Activated T-helper 2 cell treated with anti-CD3 and anti-CD28 coated beads, Interferon-gamma antibody, Interleukin-2, Interleukin-4, amounts not matched to agents 10 μg/mL and 5 μg/mL and 100 μg/mL, durations not matched to agents 14 hours and 24 hours and 36 hours (primary cell): ENCODE measurements at places on chromosomes 2 and 18. TPM values are rescaled to one million over a fixed set of nuclear protein-coding genes. Genes with fewer than 3 reads are reported as not detected.
A peak's percentile ranks its signal among the peaks of the same experiment; 100 is the strongest.

DNA sequence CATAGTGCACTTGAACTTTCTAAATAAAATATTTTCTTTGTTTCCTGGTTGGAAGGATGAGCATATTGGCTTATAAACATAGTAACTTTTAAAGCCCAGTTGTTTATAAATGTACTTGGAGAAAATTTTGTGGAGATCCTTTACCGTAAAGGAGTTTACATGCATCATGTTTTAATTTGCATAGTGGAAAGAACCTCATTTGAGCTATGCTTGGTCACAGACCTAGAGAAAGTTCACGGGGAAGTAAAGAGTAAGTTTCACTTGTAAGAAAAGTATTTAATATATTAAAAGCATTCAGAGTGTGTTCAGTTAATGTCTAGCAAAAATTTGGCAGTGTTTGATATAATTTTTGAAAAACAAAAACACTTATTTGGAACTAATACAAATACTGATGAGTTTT is 45.3 kb downstream of the PIKFYVE start:
- no peak for DNase-seq

GRCh38 chr18:79185648-79186047 is 116.5 kb downstream of the ATP9B start:
- DNase-seq, result no peak

- peak; percentile 24 for DNase-seq
Observed at GRCh38 chr2:199977984-199978415, 22.6 kb downstream of the MAIP1 start.

DNA sequence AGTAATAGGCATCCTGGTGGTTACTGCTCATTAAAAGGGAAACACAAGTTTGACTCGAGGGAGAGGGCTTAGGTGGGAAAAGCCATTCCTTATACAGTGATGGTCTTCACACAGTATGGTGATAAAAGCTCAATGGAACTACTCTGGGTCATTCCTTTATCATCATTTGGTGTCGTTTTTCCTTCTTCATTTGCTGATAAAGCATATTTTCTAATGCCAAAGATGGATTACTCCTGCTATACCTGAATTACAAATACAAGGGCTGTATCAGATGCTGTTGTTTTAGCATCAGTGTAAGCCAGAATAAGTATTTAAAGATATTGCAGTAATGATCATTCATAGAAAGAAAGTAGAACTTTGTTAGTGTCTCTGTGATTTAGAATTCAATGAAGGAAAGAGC is 563.7 kb downstream of the PLCL1 start:
- DNase-seq, result no peak

TYMS gene
- 272 and 273 TPM in 2 replicates for total RNA-seq

DNA sequence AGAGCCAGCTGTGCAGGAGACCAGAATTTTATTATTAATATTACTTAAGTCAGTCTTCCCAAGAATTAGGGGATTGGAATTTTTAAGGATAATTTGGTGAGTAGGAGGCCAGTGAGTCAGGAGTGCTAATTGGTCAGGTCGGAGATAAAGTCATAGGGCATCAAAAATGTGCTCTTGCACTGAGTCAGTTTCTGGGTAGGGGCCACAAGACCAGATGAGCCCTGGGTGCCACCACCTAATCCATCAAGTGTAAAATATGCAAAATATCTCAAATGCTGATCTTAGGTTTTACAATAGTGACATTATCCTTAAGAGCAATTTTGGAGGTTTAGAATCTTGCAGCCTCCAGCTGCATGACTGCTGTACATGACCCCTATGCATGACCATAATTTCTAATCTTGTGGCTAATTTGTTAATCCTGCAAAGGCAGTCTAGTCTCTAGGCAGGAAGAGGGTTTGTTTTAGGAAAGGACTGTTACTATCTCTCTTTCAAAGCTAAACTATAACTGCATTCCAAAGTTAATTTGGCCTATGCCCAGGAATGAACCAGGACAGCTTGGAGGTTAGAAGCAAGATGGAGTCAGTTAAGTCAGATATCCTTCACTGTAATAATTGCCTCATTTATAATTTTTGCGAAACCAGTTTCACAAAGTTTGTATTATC is 215.9 kb downstream of the RNF152 start:
- no peak for DNase-seq

DNA sequence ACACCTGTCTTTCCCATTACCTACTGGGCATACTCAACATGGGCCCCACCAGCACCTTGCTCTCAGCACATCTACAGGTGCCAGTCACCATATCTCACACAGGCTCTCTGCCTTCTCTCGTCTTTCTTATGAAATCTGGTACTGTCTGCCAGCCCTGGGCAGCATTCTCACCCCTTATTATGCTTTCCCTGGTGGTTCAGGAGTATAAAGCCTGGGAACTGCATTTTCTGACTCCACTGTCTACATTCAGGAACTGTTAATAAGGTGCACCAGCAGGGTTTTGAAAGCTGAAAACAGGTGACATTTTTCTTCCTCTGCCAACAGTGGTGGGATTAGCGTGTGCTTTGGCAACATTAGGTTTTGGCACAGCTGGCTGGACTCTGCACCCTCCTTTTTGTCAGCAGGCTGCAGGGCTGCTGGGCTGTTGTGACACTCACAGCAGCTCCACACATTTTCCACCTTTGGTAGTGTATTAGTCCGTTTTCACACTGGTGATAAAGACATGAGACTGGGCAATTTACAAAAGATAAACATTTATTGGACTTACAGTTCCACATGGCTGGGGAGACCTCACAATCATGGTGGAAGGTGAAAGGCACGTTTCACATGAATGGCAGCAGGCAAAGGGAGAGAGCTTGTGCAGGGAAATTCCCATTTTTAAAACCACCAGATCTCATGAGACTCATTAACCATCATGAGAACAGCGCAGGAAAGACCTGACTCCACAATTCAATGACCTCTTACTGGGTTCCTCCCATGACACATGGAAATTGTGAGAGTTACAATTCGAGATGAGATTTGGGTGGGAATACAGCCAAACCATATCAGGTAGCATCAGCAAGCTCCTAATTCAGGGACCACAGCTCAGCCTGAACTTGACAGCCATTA is 343.1 kb upstream of the LYPD1 start:
- DNase-seq, result no peak

C2orf68 gene
- total RNA-seq, result 34.7 and 35.6 TPM in 2 replicates

DNA sequence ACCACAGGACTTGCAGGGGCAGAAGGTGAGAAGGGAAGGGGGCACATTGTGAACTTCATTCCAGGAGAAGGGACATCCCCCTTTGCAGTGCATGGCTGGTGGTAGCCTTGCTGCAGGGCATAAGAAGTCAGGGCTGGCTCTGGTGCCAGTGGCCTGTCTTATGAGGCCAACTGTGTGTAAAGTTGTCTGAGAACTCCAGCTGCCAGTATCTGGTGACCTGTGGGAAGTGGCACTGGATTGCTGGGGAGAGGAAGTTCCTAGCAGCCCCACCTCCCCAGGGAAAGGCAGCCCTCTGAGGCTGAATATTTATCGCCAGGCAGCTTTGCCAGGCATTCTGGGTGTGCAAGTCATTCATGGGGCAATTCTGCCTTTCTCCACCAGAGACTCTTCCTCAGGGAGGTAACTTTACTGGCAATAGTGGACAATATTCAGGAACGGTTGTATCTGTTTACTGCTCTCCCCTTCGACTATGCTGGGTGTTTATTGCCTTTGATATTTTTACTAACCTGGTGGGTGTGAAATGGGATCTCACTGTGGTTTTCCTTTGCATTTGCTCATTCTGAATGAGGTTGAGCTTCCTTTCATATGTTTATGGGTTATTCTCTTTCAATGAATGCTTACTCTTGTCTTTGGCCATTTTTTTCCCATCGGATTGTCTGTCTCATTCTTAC is 12.3 kb downstream of the TRPM8 start:
- no peak for DNase-seq

TLX2 gene
- total RNA-seq, result 0.82 and 0.92 TPM in 2 replicates

DNA sequence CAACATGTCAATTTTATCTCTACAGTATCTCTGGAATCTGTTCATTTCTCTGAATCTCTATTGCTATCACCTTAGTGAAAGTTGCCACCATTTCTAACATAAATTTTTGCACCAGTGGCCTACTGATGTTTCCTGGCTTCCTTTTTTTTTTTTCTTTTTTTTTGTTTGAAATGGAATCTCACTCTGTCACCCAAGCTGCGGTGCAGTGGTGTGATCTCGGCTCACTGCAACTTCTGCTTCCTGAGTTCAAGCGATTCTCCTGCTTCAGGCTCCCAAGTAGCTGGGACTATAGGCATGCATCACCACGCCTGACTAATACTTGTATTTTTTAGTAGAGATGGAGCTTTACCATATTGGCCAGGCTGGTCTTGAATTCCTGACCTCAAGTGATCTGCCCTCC is 35.1 kb downstream of the KCNJ13 start:
- DNase-seq, result no peak

- DNase-seq, result no peak
Observed at GRCh38 chr2:143157001-143157400, 27.8 kb downstream of the ARHGAP15 start.

DAW1 gene
- not detected in 2 replicates for total RNA-seq

ABCB11 gene
- 0.02 TPM in 1 of 2 replicates, not detected in the other for total RNA-seq

GRCh38 chr18:26307161-26307773 is 81.0 kb downstream of the TAF4B start:
- DNase-seq, result no peak

LIMS4 gene
- 0.21 TPM in 1 of 2 replicates, not detected in the other for total RNA-seq

DNA sequence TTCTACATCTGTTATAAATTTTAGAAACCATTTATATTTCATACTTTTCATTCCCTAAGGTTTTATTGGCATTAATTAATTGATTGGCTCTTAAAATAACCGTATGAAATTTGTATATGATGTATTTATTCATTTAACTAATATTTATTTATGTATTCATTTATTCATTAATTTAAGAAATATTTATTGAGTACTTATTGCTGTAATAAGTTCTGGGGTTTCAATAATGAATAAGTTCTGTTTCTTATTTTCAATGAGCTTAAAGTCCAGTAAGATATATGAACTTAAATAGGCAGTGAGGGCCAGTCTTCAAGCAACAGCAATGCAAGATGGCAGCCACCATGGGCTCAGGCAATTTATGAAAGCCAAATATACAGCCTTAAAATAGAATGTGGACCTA is 17.9 kb downstream of the CDK15 start:
- DNase-seq, result no peak

DNA sequence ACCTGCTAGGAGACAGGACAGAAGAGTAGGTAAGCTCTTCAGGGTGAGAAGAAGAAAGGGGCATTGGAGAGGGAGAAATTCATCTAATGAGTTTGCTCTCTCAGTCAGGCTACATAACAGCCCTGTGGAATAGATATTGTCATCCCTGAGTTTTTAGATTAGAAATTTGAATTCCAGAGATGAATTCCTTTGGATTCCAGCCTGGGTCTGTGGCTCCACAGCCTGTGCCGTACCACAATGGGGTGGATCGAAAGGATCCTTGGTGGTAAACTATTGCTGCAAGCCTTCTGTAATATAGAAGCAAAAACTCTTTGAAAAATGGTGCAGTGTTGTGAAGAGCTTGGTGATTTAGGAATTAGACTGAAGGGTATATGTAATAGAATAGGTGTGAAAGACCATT is 21.0 kb downstream of the MYO1B start:
- DNase-seq, result no peak

DNA sequence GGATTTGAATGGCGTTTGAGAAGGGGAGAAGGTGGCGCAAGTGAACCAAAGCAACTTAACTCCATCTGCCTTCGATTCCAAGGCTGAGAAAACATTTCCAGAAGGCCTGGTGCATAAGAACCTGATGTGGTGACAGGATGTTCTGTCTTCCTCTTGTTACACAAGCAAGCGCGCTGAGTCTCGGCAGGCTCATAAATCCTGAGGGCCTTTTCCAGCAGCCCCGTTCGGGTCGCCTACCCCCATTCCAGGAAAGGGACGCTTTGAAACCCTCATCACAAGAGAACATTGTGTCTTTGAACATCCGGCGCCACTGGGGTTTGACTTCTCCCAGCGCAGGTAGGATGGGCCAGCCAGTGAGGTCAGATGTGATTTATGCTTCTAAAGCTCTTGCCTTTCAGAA is 403.5 kb downstream of the SETBP1 start:
- DNase-seq, result no peak

- DNase-seq, result no peak
Observed at GRCh38 chr2:187274146-187274545, 173.9 kb downstream of the CALCRL start.

DNA sequence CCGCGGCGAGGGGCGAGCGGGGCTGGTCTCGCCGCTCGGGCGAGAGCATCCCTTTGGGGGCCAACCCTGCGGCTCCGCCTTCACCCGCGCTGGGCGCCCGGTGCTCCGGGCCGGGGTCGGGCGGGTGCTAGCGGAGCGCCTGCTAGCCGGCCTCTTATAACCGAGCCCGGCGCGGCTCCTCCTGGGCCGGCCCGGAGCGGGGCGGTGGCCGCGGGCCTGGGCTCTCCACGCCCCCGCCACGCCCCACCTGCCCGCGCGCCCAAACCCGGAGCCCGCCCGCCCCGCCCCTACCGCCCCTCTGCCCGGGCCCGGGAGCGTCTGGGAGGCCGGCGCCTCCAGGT is at the start of gene FOXI3:
Gene FOXI3 (minus strand): TSS at position 129 of the 341 bp plus-strand sequence. CDS start 158 bp downstream, outside the sequence.
- DNase-seq, result no peak

DNA sequence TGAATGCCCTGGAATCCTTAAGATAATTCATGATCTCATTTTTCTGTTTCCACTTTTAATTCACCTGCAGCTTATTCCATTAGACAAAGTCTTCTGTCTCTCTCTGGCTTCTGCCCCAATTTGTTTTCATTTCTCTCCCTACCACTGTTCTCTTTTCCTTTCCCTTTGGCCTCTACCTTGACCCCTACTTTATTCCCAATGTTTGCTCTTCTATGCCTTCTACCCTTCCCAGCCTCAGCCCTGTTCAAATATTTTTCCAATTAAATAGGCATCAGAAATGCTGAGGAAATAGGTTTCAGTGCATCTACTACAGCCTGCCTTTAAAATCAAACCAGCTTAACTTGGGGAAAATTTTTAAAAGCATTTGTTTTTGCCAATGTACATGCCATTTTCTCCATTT is 443.7 kb upstream of the CWC22 start:
- no peak for DNase-seq

DNA sequence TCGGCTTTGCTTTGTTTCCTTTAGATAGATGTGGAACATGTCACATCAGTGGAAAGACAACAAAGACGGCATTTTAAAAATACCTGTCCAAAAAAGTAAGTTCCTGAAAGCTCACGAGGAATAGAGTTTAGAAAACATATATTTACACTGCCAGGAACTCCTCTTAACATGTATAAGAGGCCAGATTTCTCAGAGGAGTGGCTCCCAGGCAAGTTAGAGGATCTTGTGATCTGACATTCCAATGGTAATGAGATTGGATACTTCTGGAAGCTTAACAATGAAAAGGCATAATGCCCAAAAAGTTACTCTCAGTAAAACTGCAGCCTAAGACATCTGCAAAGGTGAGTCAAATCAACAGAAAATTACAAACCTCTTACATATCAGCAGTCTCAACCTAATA is 77.1 kb downstream of the CYRIA start:
- DNase-seq, result no peak

DNA sequence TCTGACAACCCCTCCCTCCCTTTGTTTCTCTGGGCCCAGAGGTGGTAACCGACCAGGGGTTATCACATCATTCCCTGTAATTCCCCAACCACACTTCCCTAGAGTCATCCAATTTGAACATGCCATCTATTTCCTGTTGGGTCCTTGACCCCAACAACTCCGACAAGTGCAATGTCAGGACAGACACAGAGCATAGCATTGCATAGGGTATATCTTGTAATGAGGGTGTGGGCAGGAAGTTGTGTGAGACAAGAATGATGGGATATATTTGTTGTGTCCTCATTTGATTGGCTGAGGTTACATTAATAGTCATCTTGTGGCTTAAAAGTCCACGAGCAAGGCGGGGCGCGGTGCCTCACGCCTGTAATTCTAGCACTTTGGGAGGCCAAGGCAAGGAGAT is 33.4 kb upstream of the CNOT11 start:
- no peak for DNase-seq

IAH1 gene
- 82.0 and 82.4 TPM in 2 replicates for total RNA-seq
